Suppressor macrophage (primary cell): ENCODE measurements at places on chromosomes 2 and 18.

DNA sequence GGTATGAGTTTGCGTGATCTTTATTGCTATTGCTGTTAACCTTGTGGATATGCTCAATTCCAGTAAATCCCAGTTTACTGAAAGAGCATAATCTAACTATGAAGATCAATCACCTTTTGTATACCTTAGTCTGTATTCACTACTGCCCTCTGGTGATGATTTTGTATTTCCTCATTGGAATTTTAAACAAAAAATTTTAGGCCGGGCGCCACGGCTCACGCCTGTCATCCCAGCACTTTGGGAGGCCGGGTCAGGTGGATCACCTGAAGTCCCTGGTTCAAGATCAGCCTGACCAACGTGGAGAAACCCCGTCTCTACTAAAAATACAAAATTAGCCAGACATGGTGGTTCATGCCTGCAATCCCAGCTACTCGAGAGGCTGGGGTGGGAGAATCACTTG is 5.1 kb downstream of the COMMD1 start:
- no peak for DNase-seq

DNA sequence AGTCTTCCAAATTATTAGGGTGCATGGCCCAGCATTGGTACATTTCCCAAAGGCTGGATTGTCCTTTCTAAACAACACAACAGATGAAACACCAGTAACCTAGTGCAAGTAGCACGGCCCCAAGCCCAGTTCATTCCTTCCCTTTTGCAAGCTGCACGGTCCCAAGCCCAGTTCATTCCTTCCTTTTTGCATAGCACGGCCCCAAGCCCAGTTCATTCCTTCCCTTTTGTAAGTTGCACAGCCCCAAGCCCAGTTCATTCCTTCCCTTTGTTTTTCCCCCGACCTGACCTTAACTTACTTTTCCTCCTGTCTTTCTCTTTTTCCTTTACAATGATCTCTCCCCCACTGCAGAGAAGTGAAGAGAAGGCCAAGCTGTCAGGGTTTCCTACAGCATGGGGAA is 60.9 kb downstream of the C18orf63 start:
- DNase-seq: no peak

DNA sequence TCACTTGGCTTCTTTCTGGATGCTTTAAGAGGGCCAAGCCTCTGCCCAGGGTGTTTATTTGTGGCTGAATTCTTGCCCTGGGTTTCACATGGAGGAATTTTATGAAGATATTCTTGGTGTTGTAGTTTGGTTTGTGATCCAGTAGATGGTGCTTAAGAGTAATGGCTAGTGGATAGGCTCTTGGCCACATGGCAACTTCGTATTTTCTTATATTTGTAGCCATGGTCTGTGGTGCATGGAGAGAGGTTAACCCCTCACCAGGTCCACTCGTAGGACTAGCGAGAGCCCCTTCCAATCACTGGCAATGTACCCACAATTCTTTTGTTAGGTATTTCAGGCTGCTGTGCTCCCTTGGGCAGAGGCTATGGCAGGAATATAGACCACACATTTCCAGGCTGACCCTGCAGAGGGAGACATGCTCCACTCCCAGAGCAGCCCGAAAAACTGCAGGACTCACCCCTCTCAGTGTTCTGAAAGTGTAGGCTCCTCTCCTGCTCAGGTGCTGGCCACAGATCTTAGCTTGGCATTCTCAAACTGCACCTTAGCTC is 582.1 kb upstream of the SETBP1 start:
- peak; percentile 10 for DNase-seq

DNA sequence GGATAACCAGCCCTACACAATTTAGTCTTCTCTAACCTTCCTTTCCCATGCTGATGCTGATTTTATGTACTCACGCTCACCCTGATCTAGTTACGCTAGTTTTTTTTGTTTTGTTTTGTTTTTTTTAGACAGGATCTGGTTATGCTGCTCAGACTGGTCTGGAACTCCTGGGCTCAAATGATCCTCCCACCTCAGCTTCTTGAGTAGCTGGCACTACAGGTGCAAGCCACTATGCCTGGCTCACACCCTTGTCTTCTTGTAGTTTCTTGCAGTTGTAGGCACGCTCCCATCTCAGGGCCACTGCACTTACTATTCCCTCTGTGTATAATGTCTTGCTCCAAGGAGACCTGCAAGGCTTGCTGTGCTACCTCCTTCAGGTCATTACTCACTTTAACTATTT is 6.2 kb downstream of the PELI1 start:
- no peak for DNase-seq

- no peak for DNase-seq
These were observed 88.7 kb upstream of the CXCR4 start for GRCh38 chr2:136206613-136207012.

DNA sequence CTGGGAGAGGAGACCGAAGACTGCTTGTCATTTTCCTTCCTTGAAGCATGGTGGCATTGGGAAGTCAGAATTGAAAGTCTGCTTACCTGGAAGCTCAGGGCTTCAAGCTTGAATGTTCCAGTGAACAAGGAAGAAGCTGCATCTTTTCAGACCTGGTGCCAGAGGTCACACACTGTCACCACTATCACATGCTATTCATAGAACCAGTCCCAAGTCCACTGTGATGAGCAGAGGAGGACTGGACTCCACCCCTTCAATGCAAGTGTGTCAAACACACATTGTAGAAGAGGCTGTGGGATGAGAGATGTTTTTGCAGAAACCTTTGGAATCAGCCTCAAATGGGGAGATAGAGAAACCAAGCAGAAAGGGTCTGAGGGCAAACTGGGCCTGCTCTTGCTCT is 81.4 kb downstream of the LYPD1 start:
- no peak for DNase-seq
